Upper lobe of left lung (tissue), 6 donors: ENCODE measurements at places on chromosomes 11 and 22.

GRCh38 chr11:85279267-85279666 lies 347.9 kb downstream of the DLG2 start:
- no peak for DNase-seq

DNA sequence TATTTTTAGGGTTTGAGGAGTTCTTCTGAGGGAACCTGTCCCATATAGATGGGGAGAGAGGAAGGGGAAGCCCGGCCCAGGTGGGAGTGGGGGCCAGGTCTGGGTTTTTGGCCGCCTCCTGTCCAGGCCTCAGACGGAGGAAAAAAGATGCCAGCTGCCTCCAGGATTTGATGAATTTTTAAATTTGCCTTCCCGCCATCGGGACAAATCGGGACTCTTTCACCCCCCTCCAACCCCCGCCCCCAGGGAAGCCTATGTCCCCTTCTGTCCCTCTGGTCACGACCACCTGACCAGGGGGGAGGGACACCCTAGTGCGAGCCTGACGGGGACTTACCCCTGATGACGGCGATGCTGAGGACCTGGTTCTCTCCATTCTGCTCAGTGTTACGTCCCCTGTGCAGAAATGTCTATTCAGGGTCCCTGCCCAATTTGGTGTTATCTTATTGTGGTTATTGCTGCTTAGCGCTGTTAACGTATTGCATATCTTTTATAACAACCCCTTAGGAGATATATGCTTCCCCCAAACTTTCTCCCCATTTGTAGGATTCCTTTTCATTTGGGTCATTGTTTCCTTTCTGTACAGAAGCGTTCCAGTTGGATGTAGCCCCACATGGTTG lies 115.9 kb upstream of the GRK3 start:
- no peak for DNase-seq

DNA sequence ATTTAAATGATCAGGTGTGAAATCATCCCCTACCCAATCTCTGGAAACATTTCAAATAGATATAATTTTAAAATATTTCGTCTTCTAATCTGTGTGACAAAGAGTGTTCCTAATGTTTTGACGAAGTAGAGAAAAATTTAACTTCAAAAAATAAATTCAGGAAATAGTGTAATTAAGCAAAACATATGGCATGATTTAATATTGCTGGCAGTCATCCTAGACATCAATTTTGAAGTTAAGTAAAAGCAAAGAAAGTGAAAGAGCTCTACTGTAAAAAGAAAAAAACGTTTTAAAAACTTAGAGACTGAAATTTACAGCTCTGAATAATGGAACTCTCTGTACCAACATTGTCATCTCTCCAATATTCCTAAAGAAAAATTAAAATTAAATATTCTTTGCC lies 1062.3 kb downstream of the LRRC4C start:
- no peak for DNase-seq

DNA sequence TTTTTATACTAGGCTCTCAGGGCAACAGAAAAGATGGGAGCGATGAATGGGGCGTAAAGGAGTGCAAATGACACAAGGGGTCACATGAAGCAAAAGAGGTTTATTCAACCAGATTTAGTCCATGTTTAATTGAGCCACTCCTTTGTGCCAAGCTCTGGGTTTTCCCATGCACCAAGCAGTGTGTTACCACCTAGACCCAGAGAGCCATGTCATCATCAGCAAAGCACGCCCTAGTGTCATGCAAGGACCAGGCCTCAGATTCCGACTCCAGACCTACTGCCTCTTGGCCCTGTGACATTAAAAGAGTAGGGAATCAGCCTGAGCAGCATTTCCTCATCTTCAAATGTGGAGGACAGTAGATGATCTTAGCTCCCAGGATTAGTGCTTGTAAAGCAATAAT lies 1.1 kb upstream of the IGLL5 start:
- peak; percentile 10 for DNase-seq

DNA sequence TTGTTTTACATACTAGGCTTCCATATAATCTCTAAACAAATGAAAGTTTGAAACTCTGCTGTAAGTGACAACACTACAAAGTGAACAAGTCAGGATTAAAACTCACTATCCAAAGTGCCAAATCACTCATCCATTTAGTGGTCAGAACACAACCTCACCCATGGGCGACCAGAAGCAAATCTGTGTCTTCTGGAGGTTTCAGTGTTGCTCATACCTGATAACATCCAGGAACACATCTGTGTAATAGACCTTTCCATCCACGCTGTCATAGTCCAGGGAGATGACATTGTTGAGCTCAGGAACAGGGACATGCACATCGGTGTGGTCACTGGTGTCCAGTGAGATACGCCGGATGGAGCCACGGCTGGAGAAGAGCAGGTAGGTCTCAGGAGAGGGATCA lies 28.5 kb upstream of the CKAP5 start:
- no peak for DNase-seq
